AG09309 (cell line): ENCODE measurements at places on chromosomes 5 and 9.

DNA sequence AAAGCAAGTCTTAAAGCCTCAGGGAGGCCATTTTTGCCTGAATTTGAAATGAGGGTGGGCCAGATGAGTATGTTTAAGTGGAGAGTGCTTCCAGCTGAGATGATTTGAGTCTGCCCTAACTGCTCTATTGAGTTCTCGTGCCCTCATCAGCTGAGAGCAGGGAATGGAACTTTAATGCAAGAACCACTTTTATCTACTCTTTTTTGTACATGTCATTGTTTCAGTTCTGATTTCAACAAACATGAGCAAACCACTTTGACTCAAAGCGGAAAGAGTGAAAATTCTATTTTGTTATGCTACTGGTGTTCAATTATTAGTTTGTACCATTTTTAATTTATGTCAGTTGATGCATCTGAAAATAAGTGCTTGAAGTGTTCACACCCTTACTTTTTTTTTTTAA is 35.8 kb downstream of the DCAF10 start:
- no peak for DNase-seq

GRCh38 chr5:87900419-87900818 is 368.2 kb downstream of the TMEM161B start:
- no peak for DNase-seq

DNA sequence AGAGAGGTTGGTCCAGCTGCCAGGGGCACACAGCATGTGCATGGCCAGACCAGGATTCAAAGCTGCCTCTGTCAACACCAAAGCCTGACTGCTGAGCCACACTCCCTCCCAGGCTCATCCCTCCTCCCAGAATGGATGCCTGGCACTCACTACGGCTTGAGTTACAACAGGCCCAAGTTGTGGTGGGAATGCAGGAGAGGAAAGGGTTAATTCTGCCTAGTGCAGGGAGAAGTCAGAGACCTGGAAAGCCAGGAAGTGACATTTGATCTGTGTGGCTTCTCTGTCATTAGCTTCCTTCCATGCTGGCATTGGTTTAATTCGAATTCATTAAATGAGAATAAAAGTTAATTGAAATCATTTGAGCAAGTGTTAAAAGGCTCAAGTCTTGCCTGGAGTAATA is 150.0 kb downstream of the NSG2 start:
- no peak for DNase-seq

DNA sequence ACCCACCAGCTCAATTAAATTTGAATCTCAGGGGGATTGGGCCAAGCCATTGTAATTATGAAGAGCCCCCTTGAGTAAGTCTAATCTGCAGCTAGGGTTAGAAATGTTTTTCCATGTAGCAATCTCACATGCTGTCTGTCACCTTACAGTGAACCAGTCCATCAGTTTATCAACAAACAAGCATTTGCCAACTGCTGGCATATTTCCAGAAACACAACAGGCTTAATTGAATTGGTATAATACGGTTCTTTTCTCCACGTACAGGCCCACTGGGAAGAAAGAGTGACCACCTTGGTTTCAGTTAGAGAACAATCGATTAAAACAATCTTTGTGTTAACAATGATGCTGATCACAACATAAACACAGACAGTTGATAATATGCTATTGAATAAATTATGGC is 67.4 kb downstream of the NSUN2 start:
- no peak for DNase-seq

DNA sequence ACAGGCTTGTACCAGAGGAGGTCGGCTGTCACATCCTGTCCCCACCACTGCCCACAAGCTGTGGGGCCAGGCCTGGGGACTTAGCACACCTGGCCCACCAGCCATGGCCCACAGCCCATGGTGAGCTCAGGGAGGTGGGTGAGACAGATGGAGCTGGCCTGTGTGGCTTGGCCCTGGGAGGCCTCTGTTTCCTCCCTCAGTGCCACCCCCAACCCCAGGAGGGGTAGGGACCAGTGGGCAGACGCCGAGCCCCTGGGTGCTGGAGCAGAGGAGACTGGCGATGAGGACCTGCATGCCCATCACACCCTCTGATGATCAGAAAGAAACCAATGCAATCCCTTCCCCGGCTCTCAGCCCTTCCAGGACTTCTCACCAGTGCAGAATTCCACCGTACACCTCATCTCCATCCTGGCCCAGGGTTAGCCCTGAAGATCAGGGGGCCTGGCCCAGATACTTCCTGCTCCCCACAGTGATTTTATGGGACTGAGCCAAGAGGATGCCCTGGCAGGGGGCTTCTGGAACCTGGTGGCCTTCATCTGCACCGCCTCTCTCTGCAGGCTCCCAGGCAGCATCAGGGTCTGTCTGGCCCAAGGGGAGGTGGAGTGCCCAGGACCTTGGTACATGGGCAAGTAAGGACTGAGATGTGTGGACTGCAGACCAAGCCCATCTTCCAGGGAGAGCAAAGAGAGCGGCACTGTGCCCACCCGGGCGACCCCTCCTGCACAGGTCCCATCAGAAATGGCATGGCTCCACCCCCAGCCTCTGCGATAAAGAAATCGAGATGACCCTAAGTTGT is 16.9 kb upstream of the NKD2 start:
- DNase-seq: no peak

- no peak for DNase-seq
Observed at GRCh38 chr5:80070338-80071056, 35.3 kb downstream of the THBS4 start.

- no peak for DNase-seq
Observed at GRCh38 chr5:100654895-100655294, 119.7 kb downstream of the FAM174A start.

DNA sequence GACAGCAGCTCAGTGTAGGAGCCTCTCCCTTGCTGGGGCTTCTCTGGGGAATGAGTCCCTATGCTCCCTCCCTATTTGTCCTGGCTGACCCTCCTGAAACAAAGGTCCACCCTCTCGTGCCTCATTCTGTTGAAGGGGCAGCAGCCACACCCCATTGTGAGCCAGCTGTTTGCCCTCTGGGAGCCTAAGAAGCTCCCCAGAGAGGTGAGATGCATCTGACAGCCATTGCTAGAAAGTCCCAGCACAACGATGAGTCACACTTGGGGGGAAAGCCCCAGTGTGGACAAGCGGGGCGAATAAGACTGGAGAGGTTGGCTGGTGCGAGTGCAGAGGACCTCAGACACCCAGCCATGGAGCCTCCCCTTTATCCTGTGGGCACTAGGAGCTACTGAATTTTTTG is 101.4 kb downstream of the PPARGC1B start:
- no peak for DNase-seq

DNA sequence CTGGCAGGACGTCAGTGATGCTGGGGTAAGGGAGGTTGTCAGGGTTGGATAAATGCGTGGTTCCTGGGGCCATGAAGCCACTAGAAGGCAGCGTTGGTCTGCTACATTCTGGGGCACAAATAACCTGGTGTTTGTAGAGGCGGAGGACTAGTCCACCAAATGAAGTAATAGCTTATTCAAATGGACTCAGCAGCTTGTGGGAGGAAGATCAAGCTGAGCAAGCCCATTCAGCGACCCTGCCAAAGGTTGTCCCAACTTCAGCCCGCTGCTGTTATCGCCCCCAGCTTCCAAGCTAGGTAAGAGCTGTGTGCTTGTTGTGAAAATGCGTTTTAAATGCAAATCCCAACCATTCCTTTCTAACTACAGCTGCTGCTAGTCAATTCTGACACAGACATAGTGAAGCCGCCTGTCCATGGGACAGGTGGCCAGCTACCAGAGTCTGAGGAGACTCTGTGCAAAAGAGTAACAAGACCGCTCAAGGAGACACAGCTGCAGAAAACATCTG is 7.6 kb upstream of the FAM240B start:
- no peak for DNase-seq

GRCh38 chr9:96188571-96188970 is 113.4 kb downstream of the HSD17B3 start:
- no peak for DNase-seq

GRCh38 chr5:95842854-95843544 is 20.5 kb upstream of the GLRX start:
- no peak for DNase-seq

DNA sequence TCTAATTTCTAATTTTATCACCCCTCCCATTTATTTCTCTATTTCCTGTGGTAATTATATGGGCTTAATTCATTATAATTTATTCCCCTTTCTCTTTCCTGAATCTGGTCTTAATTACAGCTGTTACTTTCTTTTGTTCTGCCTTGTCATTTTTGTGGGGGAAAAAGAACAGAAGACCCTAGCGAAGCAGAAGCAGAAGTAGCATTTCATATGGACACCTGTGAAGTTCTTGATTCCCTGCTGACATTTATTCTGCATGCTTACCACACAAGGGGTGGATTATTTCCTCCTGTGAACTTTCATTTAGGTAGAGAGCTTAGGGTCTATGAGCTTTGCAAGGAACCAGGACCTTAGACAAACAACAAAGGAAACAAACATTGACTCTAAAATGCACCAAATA is 33.3 kb downstream of the GAPT start:
- no peak for DNase-seq

DNA sequence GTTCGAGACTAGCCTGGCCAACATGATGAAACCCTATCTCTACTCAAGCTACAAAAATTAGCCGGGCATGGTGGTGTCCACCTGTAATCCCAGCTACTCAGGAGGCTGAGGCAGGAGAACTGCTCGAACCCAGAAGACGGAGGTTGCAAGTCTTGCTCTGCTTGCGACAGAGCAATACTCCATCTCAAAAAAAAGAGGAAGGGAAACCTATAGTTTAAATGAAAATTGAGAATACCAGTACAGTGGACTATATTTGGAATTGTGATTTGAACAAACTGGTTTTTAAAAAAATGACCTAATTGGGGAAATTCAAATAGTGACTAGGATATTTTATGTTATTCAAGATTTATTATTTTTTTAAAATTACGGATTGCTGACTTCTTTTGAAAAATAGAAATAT is 33.2 kb downstream of the DIAPH1 start:
- DNase-seq: no peak

- DNase-seq: no peak
Observed at GRCh38 chr9:19387317-19387716, 7.3 kb upstream of the RPS6 start.

DNA sequence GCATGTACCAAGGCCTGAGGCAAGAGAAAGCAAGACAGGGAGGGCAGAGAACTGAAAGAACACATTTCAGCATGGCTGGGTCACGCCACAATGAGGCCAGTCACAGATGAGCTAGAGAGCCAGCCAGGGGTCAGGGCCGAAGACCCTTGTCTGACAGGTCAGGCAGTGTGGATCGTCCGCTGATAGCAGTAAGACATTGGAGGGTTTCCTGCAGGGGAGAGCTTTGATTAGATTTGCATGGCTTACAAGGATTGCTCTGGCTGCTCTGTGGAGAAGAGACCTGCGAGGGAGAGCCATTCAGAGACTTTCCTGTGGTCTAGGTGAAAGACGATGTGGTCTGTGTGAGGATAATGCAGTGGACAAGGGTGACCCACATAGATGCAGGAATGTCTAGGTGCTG is 93.1 kb downstream of the RALGPS1 start:
- DNase-seq: no peak
